ENCODE measurements at places on chromosomes 7 and 10.
A peak's percentile ranks its signal among the peaks of the same experiment; 100 is the strongest.

GRCh38 chr7:131147604-131148003 lies 180.1 kb upstream of the MKLN1 start:
- no peak for DNase-seq

- no peak for DNase-seq
Measured at GRCh38 chr10:30827531-30828120, 198.1 kb upstream of the LYZL2 start.

DNA sequence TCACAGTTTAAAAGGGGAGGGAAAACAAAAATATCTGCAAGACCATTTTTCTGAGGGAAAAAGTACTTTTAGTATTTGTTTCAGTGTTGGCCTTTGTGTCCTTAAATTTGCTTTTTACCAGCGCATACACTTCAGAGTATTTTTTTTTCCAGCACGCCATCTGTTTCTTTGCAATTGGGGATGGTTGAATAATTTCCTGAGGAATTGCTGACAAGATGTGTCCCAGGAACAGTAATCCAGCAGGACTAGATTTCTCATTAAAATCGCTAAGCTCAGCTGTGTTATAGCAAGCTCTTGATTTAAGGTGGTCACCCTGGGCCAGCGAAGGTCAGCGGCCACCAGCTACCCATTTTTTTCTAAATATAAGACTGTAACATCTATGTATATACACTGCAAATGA lies 156.9 kb upstream of the RHOBTB1 start:
- DNase-seq, result peak; percentile 6

- no peak for DNase-seq
Measured at GRCh38 chr7:136869001-136869961, 829 bp downstream of the CHRM2 start.

DNA sequence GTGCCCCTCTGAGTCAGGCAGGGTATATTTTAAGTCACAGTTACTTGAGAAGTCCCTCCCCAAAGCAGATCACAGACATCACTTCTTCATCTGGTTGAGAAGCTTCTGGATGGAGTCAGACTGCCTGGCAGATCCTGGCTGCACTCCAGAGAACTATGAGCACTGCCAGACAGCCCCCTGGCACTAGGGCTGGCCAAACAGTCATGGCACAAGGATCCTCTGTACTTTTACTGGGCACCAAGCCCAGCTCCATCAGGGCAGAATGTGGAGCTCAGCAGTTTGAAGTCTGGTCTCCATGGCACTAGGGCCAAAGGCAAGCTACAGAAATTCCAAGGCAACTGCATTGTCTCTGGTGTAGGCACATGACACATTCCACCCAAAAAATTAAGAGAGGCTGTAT lies 162.1 kb downstream of the NRG3 start:
- no peak for DNase-seq

- DNase-seq, result no peak
Measured at GRCh38 chr10:5575144-5575481, 50.4 kb downstream of the CALML3 start.

DNA sequence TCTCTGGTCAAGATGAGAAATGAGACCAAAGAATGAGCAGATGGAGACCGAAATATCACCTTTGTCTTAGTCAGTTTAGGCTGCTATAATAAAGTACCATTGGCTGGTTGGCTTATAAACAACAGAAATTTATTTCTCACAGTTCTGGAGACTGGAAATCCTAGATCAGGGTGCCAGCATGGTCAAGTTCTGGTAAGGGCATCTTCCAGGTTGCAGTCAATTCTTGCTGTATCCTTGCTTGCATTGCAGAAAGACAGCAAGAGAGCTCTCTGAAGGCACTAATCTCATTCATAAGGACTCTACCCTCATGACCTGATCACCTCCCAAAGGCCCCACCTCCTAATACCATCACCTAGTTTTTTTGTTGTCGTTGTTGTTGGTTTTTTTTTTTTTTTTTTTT lies 52.7 kb upstream of the MKLN1 start:
- DNase-seq, result no peak

DNA sequence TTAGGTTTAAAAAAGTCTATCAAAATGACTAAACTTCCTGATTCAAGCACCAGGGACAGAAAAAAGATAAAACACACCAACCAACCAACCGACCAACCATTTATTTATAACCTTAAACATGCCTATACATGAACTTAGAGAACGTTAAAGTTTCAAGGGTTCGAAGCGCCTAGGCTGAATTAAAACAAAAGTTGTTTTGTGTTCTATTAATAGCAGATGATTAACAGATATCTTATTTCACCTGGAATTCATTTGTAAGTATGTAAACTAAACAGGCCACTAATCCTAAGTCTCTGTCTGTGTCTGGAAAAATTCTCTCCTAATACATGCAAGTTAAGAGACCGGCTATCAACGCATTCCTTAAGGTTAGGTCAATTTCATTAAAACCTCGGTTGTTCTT lies 1.4 kb downstream of the BAIAP2L1 start:
- no peak for DNase-seq

DNA sequence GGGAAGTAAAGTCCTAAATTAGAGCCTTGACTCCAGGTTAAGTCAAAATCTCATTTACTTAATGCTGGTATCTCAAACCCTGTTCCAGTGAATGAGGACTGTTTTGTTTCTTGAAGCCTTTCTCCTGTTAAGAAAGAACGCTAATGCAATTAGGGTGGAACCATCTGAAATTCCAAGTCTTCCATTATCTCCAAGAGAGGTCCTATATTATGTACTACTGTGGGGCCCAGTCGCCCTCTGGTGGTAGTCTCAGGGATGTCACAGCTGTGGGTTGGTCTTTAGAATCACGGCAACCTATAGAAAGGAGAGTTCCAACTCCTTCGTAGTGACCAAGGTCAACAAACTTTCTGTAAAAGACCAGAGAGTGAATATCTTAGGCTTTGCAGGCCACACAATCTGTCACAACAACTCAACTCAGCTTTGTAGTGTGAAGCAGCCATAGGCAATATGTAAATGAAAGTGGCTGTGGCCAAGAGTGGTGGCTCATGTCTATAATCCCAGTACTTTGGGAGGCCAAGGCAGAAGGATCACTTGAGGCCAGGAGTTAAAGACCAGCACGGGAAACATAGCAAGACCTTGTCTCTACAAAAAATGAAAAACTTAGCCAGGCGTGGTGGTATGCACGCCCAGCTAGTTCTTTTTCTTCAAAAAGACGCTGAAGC lies 9.3 kb downstream of the RPP38 start:
- peak; percentile 6 for DNase-seq

DNA sequence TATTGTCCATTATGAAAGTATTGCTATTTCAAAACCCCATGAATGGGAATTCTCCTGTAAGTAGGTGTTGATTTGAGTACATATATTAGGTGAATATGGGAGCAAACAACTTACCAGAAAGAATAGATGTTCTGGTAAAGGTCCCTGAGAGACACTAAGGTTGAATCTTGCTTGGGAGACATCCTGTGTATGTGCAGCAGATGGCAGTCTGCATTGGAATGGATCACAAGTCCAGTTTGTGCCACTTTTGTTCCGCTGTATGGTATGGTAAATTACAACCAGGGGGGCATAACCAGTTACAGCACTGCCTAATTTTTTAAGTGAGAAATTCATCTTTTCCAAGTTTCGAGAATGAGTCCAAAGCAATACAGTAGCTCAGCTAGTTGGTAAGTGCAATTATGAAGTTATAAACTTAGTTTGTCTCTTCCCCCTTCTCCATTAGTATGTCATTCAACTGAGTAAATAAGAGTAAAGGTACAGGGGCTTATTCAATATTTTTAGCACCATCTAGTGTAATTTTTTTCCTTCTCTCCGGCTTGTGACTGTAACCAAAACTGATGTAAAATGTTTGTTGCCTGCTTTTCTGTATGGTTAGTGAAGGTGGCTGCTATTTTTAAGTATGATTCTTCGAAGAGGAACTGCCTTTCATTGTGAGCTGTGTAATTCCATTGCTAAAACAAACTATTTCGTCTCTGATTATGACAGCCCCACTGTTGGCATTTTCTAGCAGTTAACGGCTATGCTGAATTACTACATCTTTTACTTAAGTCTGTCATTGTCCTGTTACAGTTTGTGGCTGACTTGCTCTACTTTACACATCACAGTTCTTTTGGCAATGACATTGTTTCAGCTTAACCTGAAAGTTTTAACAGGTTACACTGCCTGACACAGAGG lies 2.8 kb downstream of the MCU start:
- DNase-seq, result no peak

GRCh38 chr7:75881436-75882095 lies 2.7 kb downstream of the RHBDD2 start:
- DNase-seq, result no peak

- DNase-seq, result no peak
Measured at GRCh38 chr10:63246356-63246755, 113.2 kb downstream of the NRBF2 start.

DNA sequence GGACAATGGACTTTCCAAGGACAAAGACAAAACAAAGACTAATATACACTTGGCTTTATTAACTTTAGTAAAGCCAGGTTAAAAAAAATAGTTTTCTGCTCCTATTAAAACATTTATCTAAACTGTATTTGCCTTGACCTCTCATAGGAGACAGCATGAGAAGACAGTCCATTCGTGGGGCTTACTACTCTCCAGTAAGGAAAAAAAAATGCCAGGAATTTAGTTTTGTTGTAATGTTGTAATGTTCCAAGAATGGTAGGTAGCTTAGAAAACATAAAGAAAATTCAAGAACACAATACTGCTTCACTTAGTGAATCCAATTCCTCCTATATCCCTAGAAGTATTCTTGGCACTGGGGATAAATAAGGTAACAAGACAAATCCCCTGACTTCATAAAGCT lies 81.7 kb downstream of the KMT2C start:
- DNase-seq, result no peak

DNA sequence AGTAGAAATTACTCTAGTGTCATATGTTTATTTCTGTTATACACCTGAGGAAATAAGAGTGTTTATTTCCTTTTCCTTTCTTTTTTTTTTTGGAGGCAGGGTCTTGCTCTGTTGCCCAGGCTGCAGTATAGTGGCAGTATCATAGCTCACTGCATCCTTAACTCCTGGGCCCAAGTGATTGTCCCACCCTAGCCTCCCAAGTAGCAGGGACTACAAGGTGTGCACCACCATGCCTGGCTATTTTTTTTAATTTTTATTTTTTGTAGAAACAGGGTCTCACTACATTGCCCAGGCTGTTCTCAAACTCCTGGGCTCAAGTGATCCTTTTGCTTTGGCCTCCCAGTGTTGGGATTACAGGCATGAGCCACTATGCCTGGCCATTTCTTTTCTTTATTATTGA lies 37.8 kb downstream of the TBC1D12 start:
- DNase-seq, result no peak

GRCh38 chr7:114444196-114444595 lies 29.6 kb downstream of the FOXP2 start:
- DNase-seq, result no peak

- DNase-seq, result no peak
Measured at GRCh38 chr10:73872190-73872710, 2.1 kb downstream of the CAMK2G start.

GRCh38 chr10:17037910-17038309 lies 91.7 kb downstream of the CUBN start:
- no peak for DNase-seq

All from DMS 273 treated with DMSO at 0.1 percent for 48 hours (cell line).